Right atrium auricular region (tissue), 2 donors: ENCODE measurements at places on chromosomes 11 and 22.

- no peak for DNase-seq
These were observed 44.2 kb downstream of the TRIM66 start for GRCh38 chr11:8638300-8638699.

DNA sequence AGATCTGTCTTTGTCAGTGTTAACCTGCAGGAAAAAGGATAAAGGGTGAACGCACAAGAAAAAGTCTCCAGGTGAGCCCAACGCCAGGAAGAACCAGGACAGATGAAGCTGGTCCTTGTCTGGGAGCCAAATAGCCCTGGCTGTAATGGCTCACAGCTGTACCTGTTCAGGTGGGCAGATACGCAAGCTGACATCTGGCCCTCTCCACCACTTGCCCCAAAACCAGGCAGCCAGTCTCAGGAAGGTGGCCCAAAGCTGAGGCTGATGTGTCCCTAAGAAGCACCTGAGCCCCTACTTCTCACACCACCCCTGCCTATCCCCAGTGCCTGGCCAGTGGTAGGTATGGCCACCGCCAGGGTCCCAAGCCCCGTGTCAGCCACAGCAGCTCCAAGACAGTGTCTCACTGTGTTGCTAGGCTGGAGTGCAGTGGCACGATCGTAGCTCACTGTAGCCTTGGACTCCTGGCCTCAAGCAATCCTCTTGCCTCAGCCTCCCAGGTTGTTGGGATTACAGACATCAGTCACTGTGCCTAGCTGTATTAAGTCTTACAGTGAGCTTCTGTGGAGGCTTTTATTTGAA is 14.8 kb downstream of the TOP3B start:
- DNase-seq = no peak

DNA sequence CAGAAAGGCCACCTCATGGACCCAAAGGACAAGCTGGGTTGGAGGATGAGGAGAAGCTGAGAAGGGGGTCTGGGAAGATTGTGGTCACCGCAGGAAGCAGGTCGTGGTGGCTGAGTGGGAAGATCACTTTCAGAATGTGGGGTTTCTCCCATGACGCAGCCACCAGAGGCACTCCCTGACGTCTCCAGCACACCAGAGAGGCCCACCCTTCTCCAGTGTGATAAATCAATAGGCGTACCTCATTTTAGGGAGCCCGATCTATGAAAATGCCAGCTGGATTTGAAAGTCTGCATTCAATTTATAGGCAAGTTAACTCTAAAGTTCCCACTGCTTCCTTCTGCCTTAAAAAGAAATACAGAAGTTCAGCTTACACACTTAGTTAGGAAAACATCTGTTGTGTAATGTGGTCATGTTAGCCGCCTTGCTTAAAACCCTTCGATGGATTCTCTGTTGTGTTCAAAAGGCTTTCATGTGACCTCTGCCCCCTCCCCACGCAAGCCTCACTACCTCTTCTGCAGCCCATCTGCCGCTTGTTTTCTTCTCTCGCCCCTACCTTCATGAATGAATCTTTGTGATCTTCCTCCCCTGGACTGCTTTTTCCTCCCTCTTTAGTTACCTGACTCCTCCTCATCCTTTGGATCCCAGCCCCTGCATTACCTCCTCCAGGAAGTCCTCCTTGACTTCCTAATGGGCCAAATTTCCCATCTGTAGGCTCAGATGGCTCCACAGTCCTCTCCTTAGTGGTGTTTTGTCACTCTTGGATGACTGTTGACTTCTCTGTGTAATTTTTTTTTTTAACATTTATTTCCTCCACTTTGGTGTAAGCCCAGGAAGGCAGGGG is 10.7 kb downstream of the TSPAN18 start:
- DNase-seq = no peak

- DNase-seq = no peak
These were observed 190.4 kb downstream of the MAML2 start for GRCh38 chr11:96152623-96153022.

- no peak for DNase-seq
These were observed 82.2 kb downstream of the FLI1 start for GRCh38 chr11:128776069-128776423.
